Myocyte (in vitro differentiated cells): ENCODE measurements at places on chromosomes 1 and 21. TPM values are rescaled to one million over a fixed set of nuclear protein-coding genes. Genes with fewer than 3 reads are reported as not detected.

The IVL gene
- not detected in 2 replicates for total RNA-seq

The S100A3 gene
- total RNA-seq: 7.8 and 10.8 TPM in 2 replicates

The BARHL2 gene
- not detected in 2 replicates for total RNA-seq

The CTTNBP2NL gene
- total RNA-seq: 11.8 and 12.2 TPM in 2 replicates

The RBP7 gene
- not detected in 2 replicates for total RNA-seq

The SPOCD1 gene
- total RNA-seq: 8.9 and 9.7 TPM in 2 replicates

The CDCP2 gene
- total RNA-seq: not detected in 2 replicates

The TNNT2 gene
- total RNA-seq: 3,022 and 4,635 TPM in 2 replicates

The CD244 gene
- not detected in 2 replicates for total RNA-seq

The CHI3L2 gene
- total RNA-seq: 2.3 and 3.2 TPM in 2 replicates

The IARS2 gene
- total RNA-seq: 82.0 and 90.6 TPM in 2 replicates

The LRRC8C gene
- total RNA-seq: 0.99 and 1.8 TPM in 2 replicates

The DCDC2B gene
- total RNA-seq: 0.11 TPM in 1 of 2 replicates, not detected in the other

The RAB3B gene
- 0.78 and 0.88 TPM in 2 replicates for total RNA-seq

The KDF1 gene
- total RNA-seq: not detected in 2 replicates

The LEPR gene
- total RNA-seq: 19.4 TPM in 2 replicates

The NUAK2 gene
- total RNA-seq: 0.70 and 0.88 TPM in 2 replicates

The EXO5 gene
- total RNA-seq: 4.8 and 9.5 TPM in 2 replicates

The EVA1B gene
- total RNA-seq: 26.4 and 42.0 TPM in 2 replicates
